ENCODE measurements at places on chromosomes 7 and 10.

DNA sequence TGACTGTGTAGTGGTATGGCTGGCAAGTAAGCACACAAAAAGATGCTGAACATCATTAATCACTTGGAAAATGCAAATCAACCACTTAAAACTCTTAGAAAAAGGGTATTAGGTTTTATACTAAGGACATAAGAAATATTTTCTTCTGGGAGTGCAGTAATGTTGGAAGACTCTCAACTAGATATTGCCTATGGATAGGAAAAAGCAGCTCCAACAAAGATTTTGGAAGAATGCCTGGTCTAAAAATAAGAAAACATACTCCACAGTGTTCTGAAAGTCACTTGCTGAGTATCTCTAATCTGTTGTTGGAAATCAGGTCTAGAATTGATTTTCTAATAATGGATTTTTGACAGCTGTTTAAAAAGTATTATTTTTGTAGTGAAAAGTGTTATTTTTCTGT lies 50.8 kb upstream of the PHYHIPL start:
- no peak for DNase-seq

DNA sequence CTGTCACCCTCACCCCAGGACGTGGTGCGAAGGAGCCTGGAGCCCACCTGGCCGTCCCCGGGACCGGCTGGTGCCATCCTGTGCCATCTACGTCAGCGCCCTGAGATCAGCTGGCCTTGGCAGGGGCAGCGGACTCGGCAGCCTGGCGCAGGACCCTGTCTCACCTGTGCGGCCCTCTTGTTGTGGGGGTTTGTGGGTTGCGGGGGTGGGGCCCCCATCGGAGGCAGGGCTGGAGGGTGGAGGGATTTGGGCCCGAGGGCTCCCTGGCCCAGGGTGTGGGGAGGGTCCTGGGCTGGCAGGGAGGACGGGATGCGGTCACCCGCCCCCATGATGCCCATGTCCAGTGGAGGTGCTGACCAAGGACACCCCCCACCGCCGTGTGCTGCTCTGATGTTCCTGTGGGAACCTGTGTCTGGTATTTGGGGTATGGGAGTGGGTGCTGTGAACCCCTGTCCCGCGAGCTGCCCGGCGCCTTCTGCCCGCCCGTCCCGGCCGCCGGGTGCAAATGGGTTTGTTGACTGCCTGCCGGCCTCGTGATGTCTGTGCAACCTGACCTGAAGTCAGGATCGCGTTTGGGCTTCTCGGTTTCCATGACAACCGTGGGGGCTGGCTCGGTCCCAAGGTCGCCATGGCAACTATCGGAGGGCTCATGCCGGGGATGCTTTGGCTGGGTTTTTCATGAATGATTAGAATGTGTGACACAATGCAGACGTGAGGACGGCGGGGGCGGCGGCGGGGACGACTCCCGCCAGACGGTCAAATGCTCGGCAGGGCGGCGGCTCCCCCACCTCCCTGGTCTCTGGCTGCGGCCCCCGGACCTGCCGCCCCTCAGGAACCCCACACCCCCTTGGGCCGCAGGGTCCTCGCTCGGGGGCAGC lies 7.3 kb downstream of the MAFK start:
- DNase-seq: peak; percentile 77

GRCh38 chr10:10198363-10198762 lies 819.3 kb upstream of the CELF2 start:
- DNase-seq: no peak

- no peak for DNase-seq
These were observed 177.5 kb downstream of the RAPGEF5 start for GRCh38 chr7:22179442-22179879.

DNA sequence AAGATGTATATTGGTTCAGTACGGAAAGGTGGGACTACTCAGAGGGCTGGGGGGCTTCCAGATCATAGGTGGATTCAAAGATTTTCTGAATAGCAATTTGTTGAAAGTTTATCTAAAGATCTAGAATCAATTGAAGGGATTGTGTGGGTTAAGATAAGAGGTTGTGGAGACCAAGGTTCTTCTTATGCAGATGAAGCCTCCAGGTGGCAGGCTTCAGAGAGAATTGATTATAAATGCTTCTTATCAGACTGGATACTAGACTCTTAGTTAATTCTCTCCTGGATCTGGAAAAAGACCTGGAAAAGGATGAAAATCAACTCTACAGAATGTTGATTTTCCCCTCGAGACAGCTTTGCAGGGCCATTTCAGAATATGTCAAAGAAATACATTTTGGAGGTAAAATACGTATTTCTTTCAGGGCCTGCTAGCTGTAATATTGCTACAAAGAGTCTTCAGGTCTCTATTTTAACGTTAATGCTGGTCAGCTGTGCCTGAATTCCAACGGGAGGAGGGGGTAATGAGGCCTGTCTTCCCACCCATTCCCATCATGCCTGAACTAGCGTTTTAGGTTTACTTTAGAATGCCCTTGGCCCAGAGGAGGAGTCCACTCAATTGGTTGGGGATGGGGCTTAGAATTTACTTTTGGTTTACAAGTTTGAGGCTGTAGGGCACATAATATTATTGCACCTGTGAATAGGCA lies 12.8 kb upstream of the GPR15LG start:
- no peak for DNase-seq

DNA sequence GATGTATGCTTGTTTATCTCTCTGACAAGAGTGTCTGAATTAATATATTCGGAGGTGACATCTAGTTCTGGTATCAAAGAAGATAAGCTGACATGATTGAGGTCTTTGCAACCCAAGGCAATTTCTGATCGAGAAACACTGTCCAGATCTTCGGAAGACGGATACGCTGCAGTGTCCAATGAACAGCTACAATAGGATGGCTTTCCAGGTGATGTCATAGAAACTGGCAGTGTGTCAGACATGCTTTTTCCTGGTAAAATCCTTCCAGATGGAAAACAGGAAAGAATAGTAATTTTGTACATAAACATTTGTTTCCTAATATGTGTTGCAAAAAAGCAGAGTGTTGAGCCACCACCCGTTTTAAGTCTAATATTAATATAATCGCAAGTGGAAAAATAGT lies 33.4 kb downstream of the VWDE start:
- no peak for DNase-seq

DNA sequence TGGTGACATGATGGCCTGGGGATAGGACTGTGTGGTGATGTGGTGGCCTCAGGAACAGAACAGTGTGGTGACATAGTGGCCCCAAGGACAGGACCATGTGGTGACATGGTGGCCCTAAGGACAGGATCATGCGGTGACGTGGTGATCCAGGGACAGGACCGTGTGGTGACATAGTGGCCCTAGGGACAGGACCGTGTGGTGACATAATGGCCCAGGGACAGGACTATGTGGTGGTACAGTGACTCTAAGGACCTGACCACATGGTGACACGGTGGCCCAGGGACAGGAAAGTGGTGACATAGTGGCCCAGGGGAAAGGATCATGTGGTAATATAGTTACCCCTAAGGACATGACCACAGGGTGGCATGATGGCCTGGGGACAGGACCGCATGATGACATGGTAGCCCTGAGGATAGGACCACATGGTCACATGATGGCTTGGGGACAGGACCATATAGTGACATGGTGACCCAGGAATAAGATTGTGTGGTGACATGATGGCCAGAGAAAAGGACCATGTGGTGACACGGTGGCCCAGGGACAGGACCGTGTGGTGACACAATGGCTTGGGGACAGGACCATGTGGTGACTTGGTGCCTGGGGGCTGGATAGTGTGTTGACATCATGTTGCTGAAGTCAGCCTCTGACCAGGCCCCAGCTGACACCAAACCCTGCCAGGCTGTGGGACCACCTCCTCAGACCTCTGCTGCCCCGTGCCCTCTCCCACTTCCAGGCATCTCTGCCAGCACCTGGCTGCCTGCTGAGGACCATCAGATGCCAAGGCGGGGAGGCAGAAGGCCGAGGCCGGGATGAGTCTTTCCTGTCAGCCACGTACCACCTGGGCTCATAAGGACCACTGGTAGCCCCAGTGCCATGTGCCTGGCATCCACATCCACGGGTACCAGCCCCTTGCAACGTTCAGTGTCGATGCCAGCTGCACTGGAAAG lies 99.5 kb downstream of the ADAM12 start:
- no peak for DNase-seq

- DNase-seq: no peak
These were observed 83.9 kb downstream of the RAMP3 start for GRCh38 chr7:45241339-45242109.

GRCh38 chr7:50068026-50068425 lies 25.0 kb downstream of the ZPBP start:
- DNase-seq: peak; percentile 2

DNA sequence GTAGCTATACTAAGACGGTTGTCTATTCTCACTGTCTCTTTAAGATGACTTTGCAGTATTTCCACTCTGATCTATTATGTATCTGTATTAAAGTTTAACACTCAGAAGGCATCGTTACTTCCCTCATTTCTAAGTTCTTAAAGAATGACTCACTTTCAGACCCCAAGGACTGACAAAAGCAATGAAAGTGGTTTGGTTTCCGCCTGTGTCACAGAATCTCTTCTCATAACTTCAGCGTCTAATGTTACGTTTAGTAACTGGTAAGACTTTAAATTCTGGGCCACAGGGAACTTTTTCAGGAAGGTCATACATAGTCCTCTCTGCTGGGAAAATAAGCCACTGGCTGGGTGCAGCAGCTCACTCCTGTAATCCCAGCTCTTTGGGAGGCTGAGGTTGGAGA lies 892.0 kb upstream of the AUTS2 start:
- DNase-seq: peak; percentile 96

DNA sequence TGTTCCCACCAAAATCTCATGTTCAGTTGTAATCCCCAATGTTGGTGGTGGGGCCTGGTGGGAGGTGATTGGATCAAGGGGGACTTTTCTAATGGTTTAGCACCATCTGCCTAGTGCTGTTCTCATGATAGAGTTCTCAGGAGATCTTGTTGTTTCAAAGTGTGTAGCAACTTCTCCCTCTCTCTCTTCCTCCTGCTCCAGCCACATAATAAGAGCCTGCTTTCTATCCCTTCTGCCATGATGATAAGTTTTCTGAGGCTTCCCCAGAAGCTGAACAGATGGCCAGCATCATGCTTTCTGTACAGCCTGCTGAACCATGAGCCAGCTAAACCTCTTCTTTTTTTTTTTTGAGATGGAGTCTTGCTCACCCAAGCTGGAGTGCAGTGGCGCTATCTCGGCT lies 910.6 kb downstream of the KCNMA1 start:
- DNase-seq: no peak

DNA sequence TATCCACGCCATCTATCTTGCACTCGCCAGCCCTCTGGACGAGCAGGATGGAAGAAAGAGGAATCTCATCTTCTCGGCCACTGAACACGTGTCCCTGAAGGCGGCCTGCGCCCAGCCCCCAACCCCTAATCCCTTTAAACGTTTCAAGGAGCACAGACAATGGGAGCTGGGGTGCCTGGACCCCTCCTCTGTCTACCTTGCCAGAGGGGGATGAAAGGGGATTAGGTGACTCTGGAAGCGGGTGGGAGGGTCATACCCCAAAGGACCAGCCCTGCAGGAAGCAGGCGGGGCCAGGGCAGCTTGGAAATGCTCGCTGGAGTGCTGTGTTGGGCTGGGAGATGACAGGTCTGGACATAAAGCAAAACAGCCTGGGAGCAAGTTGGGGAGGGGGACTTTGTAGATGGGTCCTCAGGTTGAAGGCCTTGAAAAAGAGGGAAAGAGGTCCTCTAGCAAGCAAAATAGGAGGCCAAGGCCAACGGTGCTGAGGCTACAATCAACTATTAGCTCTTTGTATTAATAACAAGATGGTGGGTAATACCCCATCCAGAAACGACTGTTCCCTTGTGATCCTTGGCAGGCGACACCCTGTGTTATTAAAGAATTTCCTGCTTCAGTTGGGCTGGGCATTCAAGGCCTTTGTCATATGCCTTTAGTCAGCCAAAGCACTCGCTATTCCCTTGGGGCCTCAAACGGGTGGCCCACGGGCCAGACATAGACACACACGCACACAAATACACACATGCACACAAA lies 126.5 kb upstream of the UNC5B start:
- DNase-seq: no peak

DNA sequence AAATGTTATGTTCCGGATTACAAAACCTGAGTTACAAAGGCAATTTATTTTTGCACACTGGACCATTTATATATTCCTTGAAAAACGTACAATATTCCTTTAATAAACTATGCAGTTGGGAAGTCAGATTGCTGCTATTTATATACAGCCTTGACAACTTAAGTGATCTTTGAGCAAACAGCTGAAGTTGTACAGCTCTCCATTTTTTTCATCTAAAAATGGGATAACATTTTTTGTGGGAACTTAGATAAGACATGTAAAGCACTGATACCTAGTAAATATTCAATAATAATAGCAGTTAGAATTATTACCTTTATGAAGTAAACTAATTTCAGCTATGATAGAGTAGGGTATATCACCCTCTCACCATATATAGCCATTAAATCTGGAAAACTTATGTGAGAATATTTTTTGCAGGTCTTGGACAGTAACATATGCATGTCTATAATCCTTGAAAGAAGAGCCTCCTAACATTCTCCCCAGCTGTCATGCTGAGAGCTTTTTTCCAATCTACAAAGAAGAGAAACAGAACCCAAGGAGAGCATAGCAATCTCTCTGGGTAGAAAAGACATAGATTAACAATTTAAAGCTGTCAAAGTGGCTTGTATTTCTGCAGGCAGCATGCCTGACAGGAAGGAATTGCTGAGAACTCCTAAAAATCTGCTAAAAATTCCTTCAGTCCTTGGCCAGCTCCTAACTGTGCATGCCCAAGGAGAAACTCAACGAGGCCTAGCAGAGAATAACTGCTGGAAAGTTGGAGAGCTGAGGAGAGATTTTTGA lies 326.0 kb downstream of the CRPPA start:
- DNase-seq: no peak

GRCh38 chr7:43363035-43363791 lies 219.7 kb upstream of the STK17A start:
- no peak for DNase-seq

- DNase-seq: no peak
These were observed 1.2 kb upstream of the DKK1 start for GRCh38 chr10:52312942-52313255.

- DNase-seq: no peak
These were observed 35.8 kb downstream of the PALS2 start for GRCh38 chr7:24609059-24609458.

GRCh38 chr7:123741940-123742339 lies 6.9 kb downstream of the WASL start:
- DNase-seq: no peak

- DNase-seq: no peak
These were observed 178.0 kb downstream of the LRRN3 start for GRCh38 chr7:111268941-111269340.

DNA sequence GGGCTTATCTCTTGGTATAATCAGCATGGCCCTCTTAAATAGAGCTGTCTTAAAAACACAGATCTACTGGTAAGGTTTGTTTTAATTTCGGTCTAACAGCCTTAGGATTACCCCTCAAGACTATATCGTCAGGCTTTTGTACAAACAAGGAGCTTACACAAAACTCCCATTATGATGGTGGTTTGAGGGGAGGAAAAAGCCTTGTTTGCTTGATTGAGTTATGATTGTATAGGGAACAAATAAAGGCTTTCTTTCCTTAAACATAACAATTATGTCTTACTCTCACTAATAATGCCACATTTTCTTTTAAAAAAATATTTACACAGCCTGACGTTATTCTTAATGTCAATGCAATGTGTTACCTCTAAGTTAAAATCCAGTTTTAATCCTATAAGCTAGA lies 188.8 kb upstream of the TCF7L2 start:
- no peak for DNase-seq

GRCh38 chr7:27184337-27185012 lies 557 bp downstream of the HOXA11 start:
- no peak for DNase-seq

GRCh38 chr7:101667920-101668319 lies 38.8 kb upstream of the MYL10 start:
- DNase-seq: no peak

Data from stromal cell of bone marrow (primary cell).